ENCODE measurements at places on chromosomes 3 and 15.

DNA sequence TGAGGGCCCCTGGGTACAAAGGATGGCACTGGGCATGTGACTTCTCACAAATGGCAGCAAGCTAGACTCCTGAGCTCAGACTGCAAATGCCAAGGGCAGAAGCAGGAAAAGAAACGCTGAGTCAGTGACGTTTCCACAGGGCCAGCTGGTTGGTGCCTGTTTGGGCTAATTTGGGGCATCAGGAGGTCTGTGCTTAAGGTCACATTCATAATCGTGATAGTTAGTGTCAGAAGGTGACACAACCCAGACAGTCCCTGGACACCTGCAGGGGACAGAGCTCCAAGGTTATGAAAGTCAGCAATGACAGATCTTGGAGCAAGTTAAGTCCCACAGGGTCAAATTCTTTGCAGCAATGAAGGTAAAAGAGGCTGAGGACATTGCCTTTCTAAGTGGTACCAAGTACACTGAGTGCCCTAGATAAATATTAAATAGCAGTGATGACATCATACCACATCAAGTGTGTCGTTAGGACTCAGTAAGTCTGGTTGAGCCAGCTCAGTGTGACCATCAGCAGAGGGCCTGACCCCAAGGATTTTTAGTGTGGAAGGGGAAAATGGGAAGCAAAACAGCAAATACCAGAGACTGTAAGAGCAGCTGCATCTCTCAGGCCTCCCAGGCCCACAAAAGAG is 556.9 kb upstream of the CFAP20DC start:
- no peak for DNase-seq

- no peak for DNase-seq
Observed at GRCh38 chr3:155572085-155572484, 172.8 kb downstream of the PLCH1 start.

DNA sequence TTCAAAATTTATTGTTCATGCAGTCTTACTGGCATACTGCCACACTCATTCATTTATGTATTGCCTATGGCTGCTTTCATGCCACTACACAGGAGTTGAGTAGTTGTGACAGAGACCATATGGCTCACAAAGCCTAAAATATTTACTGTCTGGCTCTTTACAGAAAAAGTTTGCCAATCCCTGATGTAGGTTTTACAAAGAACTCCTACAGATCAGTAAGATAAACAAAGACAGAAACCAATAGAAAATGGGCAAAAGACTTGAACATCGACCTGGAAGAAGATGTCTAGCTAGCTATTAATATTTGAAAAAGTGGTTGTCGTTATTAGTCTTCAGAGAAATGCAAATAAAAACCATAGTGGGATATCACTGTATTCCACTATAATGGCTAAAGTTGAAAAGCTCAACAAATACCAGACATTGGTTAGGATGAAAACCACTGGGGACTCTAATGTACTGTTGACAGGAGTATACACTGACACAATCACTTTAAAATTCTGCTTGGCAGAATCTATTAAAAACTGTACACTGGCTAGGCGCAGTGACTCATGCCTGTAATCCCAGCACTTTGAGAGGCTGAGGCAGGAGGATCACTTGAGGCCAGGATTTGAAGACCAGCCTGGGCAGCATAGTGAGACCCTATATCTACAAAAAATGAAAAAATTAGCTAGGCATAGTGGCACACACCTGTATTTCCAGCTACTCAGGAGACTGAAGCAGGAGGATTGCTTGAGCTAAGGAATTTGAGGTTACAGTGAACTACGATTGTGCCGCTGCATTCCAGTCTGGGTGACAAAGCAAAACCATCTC is 87.7 kb downstream of the NEO1 start:
- no peak for DNase-seq

DNA sequence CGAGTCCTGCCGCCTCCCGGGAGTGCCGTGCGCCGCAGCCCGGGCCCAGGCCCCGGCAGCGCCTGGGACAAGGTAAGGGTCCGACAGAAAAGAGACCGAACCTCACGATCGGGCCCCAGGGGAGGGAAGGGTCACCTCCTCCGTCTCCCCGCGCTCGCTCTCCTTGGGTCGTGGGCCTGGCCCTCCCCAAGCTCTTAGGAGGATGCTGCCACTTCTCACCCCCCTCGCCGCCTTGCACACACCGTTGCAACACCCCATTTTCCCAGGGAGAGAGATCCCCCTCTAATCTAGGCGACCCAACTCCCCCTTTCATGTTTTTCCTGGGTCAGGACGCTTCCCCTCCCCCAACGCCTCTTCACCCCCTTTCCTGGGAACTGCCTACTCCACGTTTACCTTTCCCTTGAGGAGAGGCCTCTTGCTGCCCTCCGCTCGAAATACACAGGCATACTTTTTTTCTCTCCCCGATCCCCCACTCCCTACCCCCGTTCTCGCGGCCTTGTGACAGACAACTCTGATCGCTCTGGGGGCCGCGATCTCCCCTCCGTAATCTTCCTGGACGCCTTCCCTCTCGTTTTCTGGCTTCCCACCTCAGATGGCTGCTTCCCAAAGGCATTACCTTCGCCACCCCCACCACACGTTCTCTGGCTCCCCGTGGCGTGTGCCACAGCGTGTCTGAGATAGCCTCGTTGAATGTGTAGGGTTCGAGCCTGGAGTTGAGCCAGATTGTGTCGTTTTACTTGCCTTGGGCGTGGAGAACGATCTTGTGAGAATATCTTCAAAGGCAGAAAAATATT is 688 bp downstream of the SETD5 start:
- DNase-seq: no peak

DNA sequence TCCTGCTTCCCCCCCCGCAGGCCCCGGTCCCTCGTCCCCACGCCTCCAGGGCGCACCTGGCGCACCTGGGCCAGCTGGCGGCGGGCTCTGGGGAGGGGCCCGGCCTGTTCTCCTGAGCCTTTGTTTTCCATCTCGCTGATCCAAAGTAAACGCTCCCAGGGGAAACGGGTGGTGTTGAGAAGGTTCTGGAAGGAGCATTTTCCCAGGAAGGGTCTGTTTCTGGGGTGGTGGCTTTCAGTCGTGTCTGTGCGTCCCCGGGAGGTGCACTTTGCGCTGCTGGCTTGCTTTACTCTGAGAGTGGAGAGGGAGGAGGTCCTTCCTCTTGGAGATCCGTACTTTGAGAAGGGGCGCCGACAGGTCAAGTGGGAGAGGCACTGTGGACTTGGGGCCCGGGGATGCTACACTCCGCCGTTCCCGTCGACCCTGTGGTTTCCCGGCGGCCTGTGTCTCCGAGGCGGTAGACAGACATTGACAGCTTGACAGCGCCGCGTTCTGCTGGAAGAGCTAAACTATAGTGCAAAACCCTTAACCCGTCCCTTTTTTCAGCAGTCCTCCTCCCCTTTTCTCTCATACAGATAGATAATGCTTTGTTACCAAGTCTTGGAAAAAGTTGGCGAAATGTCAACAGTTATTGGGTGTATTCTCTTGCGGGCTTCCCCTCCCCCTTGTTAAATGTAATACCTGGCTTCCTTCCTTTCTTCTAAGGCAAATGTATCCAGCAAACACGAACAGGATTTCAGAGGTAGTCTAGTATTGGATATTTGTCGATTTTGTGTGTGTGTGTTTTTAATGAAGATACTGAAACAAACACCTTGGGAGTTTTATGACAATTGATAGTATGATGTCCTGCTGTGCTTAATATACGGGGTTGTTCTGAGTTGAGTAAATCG is 6.5 kb downstream of the TPM1 start:
- DNase-seq: no peak

GRCh38 chr3:170553788-170554757 is 31.8 kb downstream of the SLC7A14 start:
- DNase-seq: no peak

DNA sequence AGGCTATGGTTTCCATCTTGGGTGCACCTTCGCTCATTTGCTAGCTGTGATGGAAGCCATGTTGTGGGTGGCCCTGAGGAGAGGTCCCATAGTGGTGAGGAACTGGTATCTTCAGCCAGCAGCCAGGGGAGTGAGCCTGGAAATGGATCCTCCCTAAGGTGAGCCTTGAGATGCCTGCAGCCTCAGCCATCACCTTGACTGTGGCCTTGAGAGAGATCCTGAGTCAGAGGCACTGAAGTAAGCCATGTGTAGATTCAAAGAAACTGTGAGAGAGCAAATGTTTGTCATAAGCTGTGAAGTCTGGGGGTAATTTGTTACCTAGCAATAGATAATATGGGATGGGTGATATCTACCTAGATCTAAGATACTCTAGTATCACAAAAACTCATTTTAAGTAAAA is 105.3 kb downstream of the SNRK start:
- no peak for DNase-seq

- DNase-seq: no peak
Observed at GRCh38 chr3:126395846-126396513, 1.3 kb downstream of the CFAP100 start.

GRCh38 chr15:77201665-77202064 is 130.8 kb upstream of the TSPAN3 start:
- DNase-seq: no peak

GRCh38 chr3:37779289-37780152 is 82.2 kb upstream of the CTDSPL start:
- no peak for DNase-seq

GRCh38 chr3:107201146-107201545 is 176.1 kb upstream of the CCDC54 start:
- no peak for DNase-seq

GRCh38 chr3:138202945-138203701 is 16.0 kb downstream of the ARMC8 start:
- no peak for DNase-seq

DNA sequence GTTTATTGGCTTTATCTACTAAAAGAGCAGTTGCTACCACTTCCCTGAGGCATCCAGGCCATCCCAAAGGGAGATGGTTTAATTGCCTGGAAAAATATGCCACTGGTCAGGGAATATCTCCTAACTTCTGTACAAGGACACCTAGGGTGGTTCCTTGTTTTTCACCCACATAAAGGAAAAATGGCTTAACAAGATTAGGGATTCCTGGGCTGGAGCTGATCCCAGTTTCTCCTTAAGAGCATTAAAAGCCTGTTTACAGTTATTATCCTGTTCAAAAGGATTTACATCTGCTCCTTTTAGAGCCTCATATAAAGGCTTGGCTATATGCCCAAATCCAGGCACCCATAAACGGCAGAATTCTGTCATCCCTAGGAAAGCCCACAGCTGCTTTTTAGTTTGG is 70.2 kb upstream of the WNT7A start:
- DNase-seq: no peak

DNA sequence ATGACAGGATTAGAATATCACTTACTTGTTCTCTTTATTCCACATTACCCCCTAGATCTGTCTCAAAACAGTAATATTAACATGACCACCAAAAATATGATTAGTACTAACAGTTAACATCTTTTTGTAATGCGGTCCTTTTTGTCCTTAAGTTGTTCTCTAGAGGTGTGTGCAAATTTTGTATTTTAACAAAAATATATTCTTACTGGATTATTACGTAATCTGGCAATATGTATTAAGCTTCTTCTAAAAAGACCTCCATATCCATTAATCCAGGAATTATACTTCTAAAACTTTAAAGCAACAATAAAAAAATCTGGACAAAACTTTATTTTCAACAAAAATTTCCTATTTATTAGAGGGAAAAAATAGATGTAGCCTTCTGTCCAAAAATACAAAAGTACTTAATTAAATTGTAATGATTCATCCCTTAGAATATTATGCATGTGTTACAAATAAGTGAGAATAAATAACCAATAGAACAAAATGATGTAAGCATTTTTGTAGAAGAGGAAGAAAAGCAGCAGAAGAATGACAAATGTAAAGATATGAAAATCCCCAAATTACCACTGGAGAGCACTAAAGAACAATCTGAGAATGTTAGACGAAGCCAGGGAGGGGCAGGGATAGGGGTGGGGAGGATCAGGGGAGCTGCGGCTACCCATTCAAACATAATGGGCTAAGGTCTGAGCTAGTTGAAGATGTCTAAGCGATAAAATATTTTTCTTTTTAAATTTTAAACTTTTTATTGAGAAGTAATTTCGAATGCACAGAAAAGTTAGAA is 945.6 kb downstream of the MCTP2 start:
- DNase-seq: no peak
